ENCODE measurements at places on chromosomes 16 and 17. TPM values are rescaled to one million over a fixed set of nuclear protein-coding genes. Genes with fewer than 3 reads are reported as not detected.

ATP6V0D1 gene
- 50.5 TPM for total RNA-seq

MSLN gene
- total RNA-seq, result 25.2 TPM

CCL16 gene
- total RNA-seq, result not detected

VAT1 gene
- 61.0 TPM for total RNA-seq

DNA sequence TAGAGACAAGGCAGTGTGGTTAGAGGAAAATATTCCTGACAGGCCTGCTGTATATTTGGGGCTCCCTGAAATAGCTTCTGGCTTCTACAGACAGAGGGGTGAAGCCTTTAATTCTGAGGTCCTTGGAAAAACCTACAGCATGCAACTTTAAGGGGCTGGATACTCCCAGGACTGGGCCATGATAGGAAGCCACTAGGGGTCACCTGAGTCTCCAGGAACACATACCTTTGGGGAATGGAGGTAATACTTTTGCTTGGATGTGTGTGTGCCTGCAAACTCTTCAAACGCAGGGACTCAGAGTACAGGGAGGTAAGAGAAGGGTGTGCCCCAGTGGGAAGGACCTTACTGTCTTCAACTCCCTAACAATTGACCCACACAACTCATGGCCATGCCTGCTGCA lies 4.1 kb downstream of the ASIC2 start:
- no peak for DNase-seq

- DNase-seq, result no peak
Measured at GRCh38 chr16:1089439-1089821, 6.6 kb downstream of the C1QTNF8 start.

GRCh38 chr17:37110746-37111145 lies 162.0 kb downstream of the AATF start:
- no peak for DNase-seq

GRCh38 chr16:15517743-15518377 lies 83.5 kb downstream of the BMERB1 start:
- DNase-seq, result no peak

DNA sequence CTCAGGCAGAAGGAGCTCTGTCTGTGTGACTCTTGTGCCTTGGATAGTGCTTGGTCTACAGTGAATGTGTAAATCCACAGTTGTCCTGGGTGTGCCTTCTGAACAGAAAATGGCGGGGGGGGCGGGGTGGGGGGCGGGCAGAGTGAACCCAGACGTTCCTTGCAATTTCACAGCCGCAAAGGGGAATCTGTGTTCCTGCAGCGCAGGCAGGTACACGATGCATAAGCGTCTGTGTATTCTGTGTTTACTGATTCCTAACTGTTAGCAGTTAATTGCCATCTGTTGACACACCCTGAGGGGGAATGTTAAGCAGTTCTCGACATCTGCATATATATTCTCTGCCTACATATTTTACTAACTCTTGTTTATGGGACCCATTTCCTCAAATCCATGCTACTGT lies 123.5 kb upstream of the ZFHX3 start:
- no peak for DNase-seq
